ENCODE measurements at places on chromosomes 16 and 17.

DNA sequence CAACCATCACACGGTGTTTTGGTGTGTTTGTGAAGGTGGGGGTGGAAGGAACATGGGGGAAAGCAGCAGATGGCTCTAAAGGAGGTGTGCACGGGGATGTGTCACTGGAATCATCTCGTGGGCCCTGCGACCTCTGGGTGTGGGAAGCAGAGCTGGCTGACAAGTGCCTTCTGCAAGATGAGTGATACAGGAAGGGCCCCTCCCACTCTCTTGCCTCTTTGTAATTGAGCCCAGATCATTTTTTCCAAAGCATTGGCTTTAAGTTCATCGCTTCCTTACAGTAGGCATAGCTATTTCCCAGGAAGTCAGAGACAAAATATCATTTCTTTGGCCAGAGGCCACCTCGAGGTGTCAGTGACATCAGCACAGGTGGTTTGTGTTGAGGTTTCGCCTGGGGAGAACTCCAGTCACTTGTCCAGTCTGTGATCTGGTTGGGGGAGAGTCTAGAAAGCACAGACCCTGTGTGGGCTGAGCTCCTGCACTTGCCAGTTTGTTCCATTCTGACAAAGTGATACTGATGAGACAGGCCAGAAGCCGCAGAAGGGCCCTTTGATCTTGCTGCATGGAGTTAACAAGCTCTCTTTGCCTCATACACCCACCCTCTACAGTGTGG, 20.6 kb upstream of the SNTB2 start:
- no peak for DNase-seq

GRCh38 chr17:63435681-63436522, 10.2 kb downstream of the CYB561 start:
- peak; percentile 68 for DNase-seq

DNA sequence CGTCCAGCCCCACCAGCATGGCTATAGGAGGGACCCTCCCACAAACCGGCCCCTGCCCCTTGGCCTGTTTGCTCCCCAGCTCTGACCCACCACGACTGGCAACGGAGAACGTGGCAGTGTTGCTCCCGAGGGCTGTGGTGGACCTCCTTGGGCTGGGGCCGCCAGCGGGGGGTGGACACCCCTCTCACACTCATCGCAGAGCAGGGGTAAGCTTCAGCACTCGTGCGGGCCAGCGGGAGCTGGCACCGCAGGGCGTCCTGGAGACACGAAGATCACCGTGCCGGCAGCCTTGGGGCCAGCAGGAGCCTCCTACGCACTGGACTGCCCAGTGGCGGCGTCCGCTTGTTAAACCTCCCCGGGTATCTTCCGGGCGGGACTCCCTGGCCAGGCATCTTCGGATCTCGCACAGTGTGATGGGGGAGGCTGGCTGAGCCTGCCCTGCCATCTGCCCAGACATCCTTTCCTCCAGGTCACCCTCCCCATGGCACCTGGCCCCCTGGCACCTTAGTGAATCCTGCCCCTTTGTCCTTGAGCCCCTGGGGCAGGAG, 53.5 kb downstream of the ABR start:
- DNase-seq, result no peak

DNA sequence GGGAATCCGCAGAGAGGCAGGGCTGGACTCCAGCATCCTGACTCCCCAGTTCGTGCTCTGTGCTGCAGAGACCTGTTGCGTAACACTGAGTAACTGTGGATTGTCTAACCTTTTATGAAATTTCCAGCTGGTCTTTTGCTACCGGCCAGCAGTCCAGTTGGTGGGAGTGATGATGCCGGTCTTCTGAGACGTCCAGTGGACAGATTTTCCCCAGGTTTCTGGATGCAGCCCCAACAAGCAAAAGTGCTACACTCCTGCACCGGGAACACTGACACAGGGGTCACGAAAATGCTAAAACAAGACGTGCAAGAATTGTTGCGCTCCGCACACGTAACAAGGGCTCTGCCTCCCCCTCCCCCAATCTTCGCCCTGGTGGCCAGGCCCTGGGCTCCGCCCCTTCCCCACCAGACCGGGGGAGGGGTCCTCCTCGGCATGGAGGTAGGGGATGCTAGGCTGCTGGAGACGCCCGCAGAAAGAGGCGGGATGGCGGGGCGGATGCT, 701 bp upstream of the MRC2 start:
- DNase-seq, result peak; percentile 44

DNA sequence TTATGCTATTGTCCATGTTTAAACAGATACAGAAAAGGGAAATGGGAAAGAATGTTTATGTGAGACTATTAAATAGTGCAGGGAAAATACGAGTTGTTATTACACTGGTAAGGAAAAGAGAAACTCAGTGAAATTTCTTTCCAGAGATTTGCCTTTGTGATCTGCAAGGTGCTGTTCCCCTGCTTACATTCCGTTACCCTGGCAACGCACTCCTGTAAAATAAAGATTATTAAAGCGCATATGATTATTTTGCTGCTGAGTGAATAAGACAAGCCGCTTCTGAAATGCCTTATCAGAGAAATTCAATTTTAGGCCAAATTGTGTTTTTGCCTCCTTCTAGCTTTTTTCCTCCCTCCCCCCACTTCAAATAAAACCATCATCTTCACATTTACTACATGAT, 328.6 kb upstream of the PMFBP1 start:
- DNase-seq, result no peak

DNA sequence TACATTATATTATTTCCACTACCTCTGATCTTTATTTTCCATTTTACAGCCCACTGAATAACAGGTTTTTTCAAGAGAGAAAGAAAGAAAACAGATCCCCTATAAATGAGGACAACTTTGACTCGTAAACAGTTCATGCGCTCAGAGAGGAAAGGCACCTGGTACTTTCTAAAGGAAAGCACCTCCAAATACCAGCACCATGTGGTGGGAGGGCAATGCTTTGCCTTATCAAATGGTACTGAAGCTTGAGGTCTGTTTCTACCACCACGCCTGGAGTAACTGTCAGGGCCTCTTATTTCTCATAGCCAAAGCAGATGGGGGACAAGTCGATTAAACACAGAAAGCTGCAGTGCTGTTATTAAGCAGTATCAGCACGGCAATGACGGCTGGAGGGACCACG, 510.3 kb upstream of the ZFHX3 start:
- DNase-seq, result no peak

GRCh38 chr17:20063665-20064648, 54.8 kb downstream of the SPECC1 start:
- DNase-seq, result no peak

- DNase-seq, result no peak
Measured at GRCh38 chr17:75849724-75850123, 5.4 kb downstream of the WBP2 start.

DNA sequence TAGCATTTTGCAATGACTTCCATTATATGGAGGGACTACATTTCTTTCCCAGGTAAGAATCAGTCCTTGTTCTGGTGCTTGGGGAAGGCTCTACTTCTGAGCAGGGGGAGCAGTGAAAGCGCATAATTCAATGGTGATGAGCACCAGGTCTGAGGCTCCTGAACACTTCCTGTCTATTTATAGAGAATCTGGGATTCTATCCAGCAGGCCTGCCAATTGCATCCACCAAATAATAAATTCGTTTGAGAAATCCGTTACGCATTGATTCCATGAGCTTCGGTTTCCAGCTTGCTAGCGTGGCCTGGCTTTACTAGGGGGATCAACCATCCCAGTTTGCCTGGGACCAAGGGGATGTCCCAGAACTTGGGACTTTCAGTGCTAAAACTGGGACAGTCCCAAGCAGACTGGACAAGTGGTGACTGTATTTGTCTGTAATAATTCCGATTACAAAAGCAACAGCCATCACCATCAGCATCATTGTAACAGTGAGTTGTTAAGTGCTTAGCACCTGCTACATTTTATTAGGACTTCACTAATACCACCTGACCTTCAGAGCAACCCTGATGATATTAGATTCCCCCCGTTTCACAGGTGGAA, 349.9 kb downstream of the MAF start:
- no peak for DNase-seq

DNA sequence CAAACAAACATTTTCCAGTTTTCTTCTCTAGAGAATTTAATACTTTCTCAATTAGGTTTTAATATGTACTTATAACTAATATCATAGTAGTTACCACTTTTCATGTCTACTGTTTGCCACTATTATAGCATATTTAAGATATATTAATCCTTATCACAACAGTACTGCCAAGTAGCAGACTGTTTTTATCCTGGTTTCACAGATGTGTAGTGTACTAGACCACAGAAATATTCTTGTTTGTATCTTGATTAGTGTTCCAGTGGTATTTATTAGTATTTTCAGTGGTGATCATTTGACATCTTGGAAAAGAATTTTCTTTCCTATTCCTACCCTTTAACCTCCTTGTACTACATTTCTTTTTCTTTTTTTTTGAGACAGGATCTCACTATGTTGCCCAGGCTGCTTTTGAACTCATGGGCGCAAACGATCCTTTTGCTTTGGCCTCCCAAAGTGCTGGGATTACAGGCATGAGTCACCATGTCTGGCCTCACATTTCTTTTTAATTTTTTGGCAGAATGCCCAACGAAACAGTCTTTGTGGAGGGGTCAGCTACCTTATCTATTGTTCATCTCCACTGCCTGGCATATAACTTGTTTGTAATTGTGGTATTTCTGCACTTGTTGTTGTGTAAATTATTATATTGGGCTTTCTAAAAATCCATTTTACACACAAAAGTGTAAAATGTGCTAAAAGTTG, 27.2 kb downstream of the MAP2K4 start:
- no peak for DNase-seq

DNA sequence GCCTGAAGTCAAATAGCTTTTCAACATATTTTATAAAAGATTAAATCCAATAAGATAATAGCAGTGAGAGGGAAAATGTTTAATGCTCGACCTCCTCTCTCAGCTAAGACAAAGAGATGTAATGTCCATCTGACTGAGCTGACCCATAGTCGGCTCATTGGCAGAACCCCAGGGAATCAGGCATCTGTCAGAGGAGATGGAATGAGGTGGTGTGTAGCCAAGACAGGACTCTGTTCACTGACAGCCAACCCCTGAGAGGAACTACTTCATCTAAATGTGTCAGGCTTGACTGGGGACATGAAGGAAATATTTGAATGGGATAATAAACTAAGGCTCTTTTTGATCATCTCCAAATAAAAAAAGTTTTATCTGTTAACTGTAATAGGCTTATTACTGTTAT, 188.0 kb downstream of the CDH11 start:
- DNase-seq, result no peak

- no peak for DNase-seq
Measured at GRCh38 chr16:3591436-3591803, 14.2 kb upstream of the NLRC3 start.

- no peak for DNase-seq
Measured at GRCh38 chr16:86980644-86981043, 336.5 kb downstream of the C16orf95 start.

DNA sequence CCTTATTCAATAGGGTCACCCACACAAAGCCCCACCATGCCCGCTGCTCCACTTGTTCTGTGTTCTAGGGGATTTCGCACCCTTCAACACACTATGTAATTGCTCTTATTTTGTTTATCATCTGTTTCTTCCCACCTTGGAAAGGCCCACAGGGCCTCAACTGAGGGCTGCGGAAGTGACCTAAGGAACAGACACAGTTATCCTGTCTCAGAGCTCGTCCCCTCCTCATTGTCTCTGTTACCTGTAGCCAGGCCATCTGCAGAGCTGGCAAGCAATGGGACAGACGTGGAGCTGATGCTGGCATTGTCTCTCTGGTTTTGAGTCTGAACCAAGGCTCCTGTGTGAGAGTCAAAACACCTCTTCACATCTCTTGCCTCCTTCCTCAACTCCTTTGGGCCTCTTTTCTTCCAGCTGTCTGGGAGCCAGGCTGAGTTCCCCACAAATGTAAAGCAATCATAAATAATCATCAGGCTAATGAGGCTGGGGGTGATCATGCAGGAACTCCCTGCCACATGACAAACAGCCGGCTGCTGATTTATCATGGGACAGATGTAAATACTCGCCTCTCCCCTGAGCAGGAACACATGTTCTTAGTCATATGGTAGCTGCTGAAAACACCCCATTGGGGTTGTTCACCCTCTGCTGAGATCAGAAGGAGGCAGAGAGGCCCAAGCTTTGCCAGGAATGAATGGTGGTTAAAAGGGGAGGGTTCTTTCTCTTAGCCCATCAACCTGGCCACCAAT, 71.9 kb downstream of the AXIN2 start:
- DNase-seq, result no peak

DNA sequence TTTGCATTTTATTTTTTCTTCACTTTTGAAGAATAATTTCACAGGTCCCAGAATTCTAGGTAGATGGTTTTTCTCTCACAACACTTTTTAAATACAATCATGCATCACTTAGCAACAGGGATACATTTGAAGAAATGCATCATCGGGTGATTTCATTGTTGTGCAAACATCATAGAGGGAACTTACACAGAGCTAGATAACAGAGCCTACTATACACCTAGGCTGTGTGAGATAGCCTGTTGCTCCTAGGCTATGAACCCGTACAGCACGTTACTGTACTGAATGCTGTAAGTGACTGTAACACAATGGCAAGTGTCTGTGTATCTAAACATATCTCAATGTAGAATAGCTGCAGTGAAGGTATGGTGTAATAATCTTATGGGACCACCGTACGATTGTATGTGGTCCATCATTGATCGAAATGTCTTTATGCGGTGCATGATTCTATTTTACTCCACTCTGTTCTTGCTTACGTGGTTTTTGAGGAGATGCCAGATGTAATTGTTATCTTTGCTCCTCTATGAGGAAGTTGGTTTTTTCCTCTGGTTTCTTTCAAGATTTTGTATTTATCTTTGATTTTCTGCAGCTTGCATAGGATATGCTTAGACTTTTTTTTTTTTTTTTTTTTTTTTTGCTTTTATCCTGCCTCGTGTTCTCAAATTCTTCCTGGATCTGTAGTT, 35.5 kb upstream of the TMEM92 start:
- DNase-seq, result no peak

- DNase-seq, result no peak
Measured at GRCh38 chr16:56257666-56258342, 66.5 kb downstream of the GNAO1 start.

DNA sequence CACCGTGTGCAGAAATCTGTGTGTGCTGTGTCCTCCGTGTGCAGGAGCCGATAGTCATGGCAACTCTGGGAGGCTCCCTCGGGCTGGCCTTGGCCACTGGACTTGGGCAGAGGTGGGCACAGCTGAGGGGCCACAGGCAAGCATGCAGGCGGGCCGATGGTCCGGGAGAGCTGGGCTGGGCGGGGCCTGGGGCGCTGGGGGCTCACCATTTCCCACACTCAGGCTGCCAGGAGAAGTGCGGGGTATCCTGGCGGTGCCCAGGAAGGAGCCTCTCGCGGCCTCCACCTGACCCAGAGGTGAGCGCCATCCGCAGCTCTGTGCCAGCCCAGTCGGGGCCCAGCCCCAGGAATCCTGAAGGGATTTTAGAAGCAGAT, 28.4 kb downstream of the BAHCC1 start:
- DNase-seq, result no peak

DNA sequence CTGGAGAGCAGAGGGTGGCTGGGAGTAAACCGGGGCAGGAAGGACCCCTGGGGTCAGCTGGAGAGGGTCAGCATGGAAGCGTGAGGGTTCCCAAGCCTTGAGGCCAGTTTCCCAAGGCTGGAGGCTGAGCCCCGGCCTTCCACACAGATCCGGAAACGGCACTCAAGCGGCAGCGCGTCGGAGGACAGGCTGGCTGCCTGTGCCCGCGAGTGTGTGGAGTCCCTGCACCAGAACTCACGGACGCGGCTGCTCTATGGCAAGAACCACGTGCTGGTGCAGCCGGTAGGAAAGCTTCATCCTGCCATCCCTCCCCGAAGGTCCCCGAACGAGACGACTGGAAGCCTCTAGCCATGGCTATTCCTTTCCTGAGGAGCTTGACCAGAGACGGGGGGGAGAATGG, 26.0 kb downstream of the SGSM2 start:
- DNase-seq, result no peak
